ENCODE measurements at places on chromosomes 2 and 18.

- DNase-seq, result no peak
Measured at GRCh38 chr18:58076052-58076451, 32.0 kb downstream of the NEDD4L start.

- DNase-seq, result no peak
Measured at GRCh38 chr2:164151522-164151921, 415.7 kb upstream of the FIGN start.

GRCh38 chr2:1476617-1477195 is 63.4 kb downstream of the TPO start:
- no peak for DNase-seq

DNA sequence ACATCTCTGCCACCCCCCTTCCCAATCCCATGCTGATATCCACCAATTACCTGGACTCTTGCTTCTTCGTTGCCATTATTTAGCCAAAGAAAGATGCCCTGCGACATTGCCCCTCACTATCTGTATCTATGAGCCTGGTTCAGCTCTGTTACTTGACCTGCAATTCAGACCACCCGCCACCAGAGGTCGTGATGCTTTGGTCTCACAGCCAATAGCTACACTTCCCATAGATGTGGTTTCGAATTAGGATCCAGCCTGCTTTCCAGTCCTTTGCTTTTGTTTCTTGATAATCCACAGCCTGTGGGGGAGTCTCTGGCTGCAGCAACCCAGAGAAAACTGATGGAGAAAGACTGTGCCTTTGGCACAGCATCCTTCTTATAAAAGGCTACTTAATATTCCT is 239.4 kb downstream of the KLHL29 start:
- no peak for DNase-seq
